ENCODE measurements at places on chromosomes 4 and X.

DNA sequence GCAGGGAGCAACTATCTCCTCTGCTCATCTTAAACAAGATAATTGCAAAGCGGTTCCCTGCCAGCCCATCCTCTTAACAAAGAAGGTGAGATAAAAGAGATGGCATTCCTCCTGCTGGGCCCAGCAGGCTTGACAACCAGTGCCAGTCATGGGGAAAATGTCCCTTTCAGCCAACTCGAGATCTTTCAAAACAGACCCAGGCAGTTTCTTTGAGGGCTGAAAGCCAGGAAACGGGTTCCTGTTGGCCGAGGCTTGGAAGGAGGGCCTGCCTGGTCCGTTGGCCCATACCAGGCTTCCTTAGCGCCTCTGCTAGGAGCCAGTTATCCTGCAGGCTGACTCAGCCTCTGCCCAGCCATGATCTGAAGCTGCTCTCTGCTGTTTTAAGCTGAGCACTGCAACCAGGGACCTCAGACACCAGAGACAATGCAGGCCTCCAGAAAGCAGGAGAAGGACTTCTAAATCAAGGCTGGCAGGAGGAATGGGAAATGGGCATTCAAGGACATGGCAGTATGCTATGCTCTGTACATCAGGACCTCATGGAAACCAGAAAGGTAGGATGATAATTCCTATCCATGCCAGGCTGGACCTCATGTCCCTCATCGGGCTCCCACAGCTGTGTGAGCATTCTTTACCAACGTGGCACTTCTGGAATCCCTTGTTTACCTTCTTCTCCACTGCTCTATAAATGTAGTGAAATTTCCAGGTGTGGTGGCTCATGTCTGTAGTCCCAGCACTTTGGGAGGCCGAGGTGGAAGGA is 42.4 kb upstream of the SLC2A9 start:
- DNase-seq: peak; percentile 70

DNA sequence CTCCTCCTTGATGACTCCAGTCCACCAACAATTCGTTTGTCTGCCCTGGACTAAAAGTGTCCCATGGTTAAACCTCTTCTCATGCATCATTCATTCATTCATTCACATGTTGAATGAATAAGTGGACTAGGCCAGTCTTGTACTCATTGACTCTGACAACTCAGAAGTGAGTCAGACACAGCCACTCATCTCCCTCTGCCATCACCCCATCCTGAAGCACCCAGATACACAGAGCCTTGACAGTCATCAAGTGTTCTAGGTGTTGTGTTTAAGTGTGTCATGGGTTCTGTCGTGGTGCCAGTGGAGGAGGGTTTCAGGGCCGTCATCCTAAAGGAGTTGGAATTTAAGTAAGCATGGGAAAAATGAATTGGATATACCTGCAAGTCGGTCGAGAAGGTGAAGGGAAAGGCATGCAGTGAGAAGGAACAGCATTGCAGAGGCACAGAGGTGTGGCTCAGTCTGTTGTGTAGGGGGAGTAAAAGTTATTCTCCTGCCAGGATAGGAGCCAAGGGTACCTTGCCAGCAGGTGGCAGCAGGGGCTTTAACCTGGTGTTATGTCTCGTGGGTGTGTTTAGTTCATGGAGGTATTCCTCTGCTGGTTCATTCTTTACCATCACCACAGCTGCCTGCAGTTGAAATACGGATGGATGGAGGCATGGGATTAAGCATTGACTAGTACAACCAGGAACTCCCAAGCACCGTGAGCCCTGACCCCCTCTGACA is 18.3 kb downstream of the MAGED2 start:
- DNase-seq: no peak

DNA sequence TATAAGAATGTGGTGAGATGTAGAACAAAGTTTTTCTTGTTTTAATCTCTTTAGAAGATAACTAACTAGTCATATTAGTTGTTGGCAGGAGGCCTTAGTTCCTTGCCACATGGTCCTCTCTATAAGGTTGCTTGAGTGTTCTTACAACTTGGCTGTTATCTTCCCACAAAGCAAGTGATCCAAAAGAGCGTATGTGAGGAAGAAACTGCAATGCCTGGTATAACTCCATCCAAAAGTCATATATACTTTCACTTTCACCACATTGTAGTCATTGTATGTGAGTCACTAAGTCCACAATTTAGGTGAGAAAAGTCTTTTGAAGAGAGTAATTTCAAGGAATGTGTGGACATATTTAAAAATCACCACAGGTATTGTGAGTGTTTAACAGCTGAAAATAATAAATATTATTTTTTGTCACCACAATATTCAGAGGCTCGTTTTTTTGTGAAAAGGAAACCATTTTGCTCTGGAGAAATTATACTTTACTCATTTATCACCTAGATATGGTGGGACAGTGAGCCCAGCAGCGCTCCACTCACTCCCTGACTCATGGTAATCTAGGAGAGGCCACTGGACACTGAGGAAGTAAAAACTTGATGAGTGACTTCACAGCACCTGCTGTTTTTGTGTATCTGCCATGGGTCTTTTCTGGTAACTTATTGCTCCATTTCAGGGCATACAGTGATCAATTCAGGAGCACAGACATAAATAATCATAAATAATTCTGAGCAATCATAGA is 369.4 kb upstream of the NDST3 start:
- DNase-seq: no peak

DNA sequence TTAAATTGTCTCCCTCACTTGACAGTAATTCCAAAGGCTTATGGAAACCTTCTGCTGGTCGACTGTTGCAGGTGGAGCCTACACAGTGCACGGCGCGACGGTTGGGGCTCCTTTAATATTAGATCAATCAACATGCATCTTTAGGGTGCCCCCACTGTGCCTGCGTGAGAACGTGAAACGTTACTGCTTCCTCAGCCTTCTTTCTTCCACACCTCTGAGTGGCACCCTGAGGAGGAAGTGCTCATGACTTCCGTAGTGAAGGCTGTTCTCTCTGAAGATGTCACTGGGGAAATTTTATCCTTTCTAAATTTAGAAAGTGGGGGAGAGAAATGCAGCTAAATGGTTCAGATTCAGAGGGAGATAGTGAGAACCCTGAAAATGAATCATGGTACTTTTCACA is 184.0 kb upstream of the ZFP42 start:
- DNase-seq: no peak

GRCh38 chrX:44503560-44503959 is 39.1 kb downstream of the FUNDC1 start:
- no peak for DNase-seq

GRCh38 chrX:13540602-13541001 is 28.8 kb upstream of the EGFL6 start:
- no peak for DNase-seq

GRCh38 chrX:116605576-116605975 is 142.8 kb upstream of the CT83 start:
- DNase-seq: no peak

GRCh38 chr4:13164783-13165331 is 319.3 kb downstream of the RAB28 start:
- DNase-seq: no peak

DNA sequence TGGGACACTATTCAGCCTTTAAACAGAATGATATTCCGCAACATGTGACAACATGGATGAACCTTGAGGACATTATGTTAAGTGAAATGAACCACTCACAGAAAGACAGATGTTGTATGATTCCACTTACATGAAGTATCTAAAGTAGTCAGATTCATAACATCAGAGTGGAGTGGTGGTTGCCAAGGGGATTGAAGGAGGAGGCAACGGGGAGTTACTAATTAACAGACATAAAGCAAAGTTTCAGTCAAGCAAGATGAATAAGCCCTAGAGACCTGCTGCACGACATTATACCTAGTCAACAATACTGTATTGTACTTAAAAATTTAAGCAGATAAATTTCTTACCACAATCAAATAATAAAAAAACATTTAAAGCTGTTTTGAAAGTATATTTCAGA is 105.0 kb upstream of the NR0B1 start:
- no peak for DNase-seq

All from D341Med (cell line).